ENCODE measurements at places on chromosomes 5 and 9.
A peak's percentile ranks its signal among the peaks of the same experiment; 100 is the strongest.

- DNase-seq, result no peak
These were observed 511.9 kb downstream of the CCDC171 start for GRCh38 chr9:16064771-16065170.

DNA sequence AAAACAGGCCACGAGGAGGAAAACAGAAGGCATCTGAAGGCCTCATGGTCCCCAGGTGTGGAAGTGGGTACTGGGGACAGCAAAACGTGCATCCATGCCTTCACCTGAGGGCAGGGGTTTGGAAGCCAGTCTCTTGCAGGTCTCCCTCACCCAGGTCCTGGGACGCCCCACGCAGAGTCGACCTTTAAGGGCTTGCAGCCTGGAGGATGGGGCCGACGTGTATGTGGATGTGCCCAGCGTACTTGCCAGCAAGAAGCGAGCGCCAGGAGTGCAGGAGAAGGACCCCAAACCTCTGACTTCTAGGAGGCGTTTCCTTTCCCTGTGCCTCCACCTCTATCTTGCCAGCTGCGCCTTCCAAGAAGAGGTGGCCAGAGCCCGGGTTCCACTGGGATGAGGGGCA, 65.9 kb downstream of the OTULIN start:
- no peak for DNase-seq

DNA sequence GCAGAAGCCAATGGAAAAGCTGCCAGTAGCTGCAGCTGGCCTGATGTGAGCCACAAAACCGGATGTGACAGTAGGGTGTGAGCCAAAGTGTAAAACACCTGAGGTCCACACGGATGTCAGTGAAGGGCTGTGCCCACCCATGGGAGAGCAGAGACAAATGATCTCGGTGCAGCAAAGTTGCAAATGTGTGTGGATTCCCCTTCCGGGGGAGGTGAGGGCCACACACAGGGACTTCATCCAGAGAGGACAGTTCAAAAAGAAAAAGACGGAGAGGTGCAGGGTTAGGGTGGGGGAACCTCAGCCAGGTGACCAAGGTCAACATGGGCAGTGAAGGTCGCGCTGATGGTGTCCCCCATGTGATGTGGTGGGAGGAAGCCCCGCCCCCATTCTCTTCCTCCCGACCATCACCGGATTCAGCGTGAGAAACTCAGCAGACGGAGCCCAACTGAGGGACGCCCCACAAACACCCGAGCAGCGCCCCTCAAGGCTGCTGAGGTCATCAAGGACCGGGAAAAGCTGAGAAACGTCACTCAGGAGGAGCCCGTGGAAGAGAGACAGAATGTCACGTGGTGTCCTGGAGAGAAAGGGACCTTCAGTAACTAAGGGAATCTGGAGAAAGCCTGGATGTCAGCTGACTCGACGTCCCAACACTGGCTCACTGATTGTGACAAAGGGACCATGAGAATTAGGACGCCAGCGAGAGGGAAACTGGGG, 11.4 kb upstream of the PTGDS start:
- DNase-seq, result no peak

DNA sequence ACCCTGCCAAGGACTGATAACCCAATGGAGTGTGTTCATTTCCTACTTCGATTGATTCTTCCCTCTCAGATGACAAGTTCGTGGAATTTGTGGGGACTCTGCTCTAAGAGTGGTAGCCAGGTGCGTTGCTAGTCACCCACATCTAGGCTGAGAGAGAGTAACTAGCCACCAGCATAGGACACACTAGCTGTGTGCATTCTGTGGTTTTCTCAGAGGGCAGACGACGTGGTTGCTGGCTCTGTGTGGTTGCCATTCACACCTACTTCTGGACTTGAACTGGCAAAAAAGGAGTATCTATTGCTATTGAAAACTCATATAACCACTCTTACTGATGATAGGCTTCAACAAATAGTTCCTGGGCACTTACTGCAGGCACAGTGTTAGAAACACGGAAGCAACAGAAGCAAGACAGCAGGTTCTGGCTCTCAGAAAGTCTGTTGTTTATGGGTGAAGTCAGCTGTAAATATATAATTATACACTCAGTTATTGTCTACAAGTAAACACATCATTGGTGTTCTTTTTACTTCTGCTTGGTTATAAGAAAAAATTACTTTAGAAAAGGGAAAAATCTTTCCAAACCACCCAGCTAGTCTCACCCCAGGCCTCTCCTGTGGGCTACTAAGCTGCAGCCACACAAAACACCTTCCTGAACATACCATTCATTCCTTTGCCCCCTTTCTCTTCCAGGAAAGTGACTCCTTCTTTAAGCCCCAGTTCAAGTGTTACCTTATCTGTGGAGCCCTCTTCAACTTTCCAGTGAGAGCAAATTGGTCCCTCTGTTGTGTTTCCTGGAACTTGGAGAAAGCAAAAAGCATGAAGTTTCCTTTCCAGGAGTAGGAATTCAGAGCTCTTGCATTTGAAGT, 151.1 kb upstream of the HAPLN1 start:
- no peak for DNase-seq

- no peak for DNase-seq
These were observed 9.4 kb downstream of the DAB2IP start for GRCh38 chr9:121660876-121661275.

- DNase-seq, result no peak
These were observed 129.6 kb downstream of the PIK3R1 start for GRCh38 chr5:68345171-68345570.

DNA sequence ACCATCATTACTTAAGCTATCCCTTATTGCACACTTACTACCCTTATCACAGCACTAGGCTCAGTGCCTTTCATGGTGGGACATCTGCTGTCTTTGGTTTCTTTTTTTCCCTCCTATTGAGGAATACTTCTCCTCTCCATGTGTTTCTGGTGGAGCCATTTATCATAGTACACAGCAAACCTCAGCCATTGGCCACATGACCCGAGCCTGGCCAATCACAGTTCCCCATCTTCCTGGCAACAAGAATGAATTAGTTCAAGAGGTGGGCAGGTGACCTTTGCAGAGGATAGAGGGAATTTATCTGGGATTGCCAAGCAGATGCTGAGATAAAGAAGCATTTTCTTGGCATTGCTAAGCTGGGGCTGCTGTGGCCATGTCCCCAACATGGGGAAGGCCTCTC, 101.1 kb upstream of the ZNF618 start:
- DNase-seq, result no peak

DNA sequence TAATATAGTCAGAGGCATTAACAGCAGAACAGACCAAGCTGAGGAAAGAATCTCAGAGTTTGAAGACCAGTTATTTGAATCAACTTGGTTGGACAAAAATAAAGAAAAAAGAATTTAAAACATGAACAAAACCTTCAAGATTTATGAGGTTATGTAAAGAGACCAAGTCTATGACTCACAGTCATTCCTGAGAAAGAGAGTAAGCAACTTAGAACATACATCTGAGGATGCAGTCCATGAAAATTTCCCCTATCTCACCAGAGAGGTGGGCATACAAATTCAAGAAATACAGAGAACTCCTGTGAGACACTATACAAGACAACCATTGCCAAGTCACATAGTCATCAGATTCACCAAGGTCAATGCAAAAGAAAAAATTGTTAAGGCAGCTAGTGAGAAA, 17.4 kb upstream of the C9orf72 start:
- no peak for DNase-seq

DNA sequence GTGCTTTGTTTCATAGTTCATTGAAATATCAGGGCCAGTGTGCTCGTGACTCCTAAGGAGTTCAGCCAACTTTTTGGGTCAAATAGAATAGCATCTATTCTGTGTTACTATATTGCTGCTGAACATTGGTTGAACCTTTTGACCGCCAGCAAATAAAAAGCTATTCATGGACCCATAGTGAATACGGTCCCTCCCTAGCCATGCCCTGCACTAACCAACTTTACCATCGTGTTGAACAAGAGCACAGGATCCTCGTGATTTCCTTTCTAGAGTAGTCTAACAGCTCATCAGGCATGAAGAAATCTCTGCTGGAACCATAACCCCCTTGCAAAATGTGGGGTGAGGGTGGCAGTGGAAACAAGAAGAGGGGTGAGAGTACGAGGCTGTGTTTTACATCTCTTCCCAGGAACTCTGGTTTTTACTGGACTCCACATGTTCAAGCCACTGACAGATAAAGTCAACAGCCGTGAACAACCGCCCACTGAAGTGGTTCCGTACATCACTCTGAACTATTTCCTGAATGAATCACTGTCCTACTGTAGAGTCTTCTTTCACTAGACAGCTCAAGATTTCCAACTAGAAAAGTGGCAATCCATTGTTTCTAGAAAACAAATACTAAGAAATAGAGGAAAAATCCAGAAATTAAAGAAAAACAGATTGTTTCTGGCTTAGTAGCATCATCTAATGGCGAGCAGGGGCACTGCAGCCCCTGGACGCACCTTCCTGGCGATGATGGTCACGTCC, 70.1 kb upstream of the SPATA31E1 start:
- no peak for DNase-seq

DNA sequence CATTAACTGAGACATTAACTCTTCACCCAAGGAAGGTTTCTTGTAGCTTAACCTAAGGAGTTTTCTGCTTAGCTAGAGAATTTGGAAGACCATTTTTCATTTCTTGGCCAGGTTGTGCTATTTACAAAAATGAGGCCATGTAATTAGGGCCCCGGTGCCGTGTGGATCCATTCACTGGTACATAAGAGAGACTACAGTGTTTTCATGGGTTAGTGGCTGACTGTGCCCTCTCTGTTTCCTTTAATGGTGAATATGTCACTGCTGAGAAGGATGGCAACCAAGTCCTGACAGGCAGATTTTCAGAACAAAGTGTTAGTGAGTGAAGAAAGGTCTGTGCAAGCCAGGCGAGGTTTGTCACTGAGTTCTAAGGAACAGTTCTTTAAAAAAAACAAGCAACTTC, 15.4 kb downstream of the MEGF10 start:
- no peak for DNase-seq

DNA sequence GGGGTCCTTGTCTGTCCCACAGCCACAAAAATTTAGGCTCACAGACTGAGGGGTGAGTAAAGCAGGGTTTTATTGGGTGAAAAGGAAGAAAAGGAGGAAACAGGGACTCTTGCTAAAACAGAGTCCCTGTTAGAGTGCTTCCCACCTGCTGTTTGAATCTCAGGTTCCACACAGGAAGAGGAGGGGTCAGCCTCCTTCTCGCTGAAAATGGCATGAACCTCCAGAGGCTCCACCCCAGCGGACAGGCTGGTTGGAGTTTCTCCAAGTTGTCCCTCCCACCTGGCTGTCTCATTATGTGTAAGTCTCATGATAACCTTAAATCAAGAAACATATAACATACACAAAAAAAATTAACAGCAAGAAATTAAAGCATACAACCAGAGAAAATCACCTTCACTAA, 28.3 kb upstream of the UHRF2 start:
- no peak for DNase-seq

GRCh38 chr5:125581311-125581710, 834.9 kb upstream of the ZNF608 start:
- DNase-seq, result no peak

DNA sequence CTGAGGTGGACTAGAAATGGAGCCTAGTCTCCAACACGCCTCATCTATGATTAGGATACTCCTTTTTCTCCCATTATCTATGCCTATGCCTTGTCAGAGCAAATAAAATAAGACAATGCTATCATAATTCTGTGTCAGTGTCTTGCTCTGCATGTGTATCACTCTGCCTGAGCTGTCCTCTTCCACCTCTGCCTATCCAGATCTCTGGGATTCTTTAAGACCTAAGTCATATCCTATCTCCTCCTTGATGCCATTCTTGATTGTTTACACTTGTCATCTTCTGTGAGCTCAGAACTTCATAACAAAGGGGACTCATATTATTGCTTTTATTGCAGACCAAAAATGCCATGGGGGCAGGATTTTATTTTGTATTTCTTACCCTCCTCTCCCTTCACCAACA, 351.2 kb upstream of the C9orf72 start:
- DNase-seq, result no peak

- DNase-seq, result no peak
These were observed 113.0 kb downstream of the VPS13A start for GRCh38 chr9:77290373-77290772.

- peak; percentile 33 for DNase-seq
These were observed 29.6 kb downstream of the LHX2 start for GRCh38 chr9:124040935-124041816.

GRCh38 chr9:110048403-110048975, 159.5 kb downstream of the C9orf152 start:
- peak; percentile 66 for DNase-seq

- DNase-seq, result no peak
These were observed 3.5 kb downstream of the DMXL1 start for GRCh38 chr5:119074419-119074818.

- DNase-seq, result no peak
These were observed 347.8 kb upstream of the RGMB start for GRCh38 chr5:98425640-98426039.

DNA sequence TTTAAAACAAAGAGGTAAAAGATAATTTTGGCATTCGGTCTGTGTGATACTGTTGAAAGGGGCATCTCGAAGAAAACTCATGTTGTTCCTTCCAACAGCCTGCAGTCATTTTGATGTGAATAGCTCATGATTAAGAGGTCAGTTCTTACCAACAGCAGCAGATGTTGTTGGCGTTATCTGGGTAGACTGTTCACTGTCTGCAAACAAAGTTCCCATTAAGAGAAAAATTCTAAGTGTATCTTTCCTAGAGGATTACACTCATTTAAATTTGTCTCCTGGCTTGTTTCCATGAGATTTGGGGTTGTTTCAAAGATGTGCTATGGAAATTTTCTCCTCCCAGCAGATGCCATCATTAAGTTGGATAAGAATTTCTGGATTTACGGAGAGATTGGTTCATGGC, 138.2 kb upstream of the RORB start:
- DNase-seq, result no peak

GRCh38 chr5:67699560-67699959, 503.0 kb upstream of the CD180 start:
- no peak for DNase-seq

DNA sequence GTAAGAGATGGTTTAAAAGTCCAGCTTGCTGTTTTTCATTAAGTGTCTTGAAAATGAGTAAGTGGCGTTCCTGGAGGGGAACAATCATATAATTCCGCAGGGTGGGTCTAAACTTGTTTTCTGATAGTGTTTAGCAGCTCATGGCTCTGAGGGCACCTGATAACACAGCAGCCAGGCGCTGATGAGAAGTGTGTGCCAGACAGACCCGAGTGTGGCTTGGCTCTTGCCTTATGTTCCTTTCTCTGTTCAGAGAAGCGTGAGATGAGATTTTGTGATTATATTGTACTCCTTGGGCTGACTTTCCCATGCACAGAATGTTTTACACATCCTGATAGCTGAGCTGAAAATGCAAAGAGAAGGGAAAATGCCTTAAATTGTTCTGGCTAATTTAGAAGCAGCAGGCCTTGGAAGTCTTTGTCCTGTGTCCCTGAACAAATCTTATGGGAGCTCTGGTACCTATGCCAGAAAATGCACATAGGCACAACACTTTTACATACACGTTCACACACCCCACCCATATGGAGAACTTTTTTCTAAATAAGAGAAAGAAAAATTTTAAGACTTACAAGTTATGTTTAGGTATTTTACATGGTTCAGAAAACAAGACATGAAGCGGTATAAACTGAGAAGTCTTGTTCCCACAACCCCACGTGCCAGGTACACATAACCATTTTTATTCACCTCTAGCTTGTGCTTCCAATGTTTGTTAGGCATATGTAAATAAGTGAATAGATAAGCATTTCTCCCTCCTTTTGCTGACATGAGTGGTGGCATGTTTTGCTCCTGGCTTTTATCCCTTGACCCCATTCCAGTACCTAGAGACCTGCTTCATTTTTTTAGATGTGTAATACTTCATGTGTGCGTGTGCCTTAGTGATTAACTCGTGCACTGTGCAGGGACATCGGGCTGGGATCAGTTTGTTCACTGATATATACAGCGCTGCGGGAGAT, 152.2 kb upstream of the OTULINL start:
- DNase-seq, result no peak

- no peak for DNase-seq
These were observed 24.1 kb upstream of the VLDLR start for GRCh38 chr9:2597483-2597882.

GRCh38 chr9:74496406-74496805, 729 bp upstream of the RORB start:
- no peak for DNase-seq

All from naive thymus-derived CD4-positive, alpha-beta T cell (primary cell).